ENCODE measurements at places on chromosomes 1 and 21. TPM values are rescaled to one million over a fixed set of nuclear protein-coding genes. Genes with fewer than 3 reads are reported as not detected.

The DYNLT5 gene
- 1.7 TPM for total RNA-seq

The CD1C gene
- not detected for total RNA-seq

The CRTC2 gene
- total RNA-seq = 10.9 TPM

The BCL2L15 gene
- not detected for total RNA-seq

The MIER1 gene
- 12.3 TPM for total RNA-seq

The PFDN2 gene
- total RNA-seq = 92.9 TPM

The CCDC30 gene
- total RNA-seq = 0.34 TPM

The JTB gene
- total RNA-seq = 240 TPM

The DUSP10 gene
- 19.5 TPM for total RNA-seq

The LCE1C gene
- not detected for total RNA-seq

The SLAMF7 gene
- not detected for total RNA-seq

The CA6 gene
- total RNA-seq = not detected

The LCE1B gene
- not detected for total RNA-seq

The S100A5 gene
- not detected for total RNA-seq

The SLC6A9 gene
- 5.2 TPM for total RNA-seq

The MGST3 gene
- total RNA-seq = 174 TPM

The TEX38 gene
- not detected for total RNA-seq

The PKP1 gene
- under 0.01 TPM for total RNA-seq

The CGN gene
- 0.15 TPM for total RNA-seq

The CR1L gene
- not detected for total RNA-seq

The GBP3 gene
- total RNA-seq = 4.6 TPM

The FTCD gene
- not detected for total RNA-seq

The OR2T35 gene
- total RNA-seq = not detected

The G0S2 gene
- total RNA-seq = 63.6 TPM

The OR2AK2 gene
- not detected for total RNA-seq

The INSRR gene
- not detected for total RNA-seq

The ACTL8 gene
- total RNA-seq = 0.30 TPM

The FAM163A gene
- not detected for total RNA-seq

The F3 gene
- total RNA-seq = 10.3 TPM

The USH2A gene
- total RNA-seq = not detected

The SLC44A5 gene
- total RNA-seq = not detected

The NEXN gene
- total RNA-seq = 9.2 TPM

The LRRC3 gene
- 1.3 TPM for total RNA-seq
